Stimulated activated CD4-positive, alpha-beta T cell treated with anti-CD3 and anti-CD28 coated beads, Interleukin-1b, Interleukin-23, amount 100 ng/mL, for 1 hour (primary cell): ENCODE measurements at places on chromosomes 2 and 18.

DNA sequence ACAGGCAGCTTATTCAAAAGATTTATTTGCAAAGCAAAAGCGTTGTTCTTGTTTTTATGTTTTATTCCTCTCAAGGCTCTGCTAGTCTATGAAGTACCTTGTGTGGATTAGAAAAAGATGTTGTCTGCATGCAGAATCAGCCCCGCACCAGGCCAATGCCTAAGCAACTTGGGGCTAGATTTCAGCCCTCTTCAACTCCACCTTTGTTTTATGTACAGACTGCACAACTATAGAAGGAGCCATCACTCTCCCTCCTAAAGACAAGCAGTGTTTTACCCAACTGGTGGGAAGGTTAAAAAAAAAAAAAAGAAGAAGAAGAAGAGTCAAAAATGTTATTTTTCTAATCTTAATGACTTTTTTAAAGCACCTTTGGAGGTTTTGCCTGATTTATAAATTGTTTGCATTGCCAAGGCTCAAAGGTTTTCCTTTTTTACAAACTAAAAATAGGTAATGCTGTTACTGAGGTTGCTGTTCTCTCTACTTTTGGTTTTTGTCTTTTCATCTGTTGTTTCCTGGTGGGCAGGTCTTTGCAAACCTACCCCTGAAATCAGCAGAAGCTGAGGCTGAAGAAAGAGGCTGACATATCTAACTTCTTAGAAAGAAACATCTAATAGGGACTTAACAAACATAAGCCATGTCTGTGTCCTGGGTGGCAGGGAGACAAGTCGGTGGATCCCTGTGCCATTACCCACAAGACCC, 164.0 kb downstream of the SLC39A10 start:
- DNase-seq, result no peak

- no peak for DNase-seq
Measured at GRCh38 chr2:120522151-120522751, 176.3 kb downstream of the INHBB start.

GRCh38 chr18:55764386-55764785, 176.4 kb upstream of the TCF4 start:
- DNase-seq, result no peak

DNA sequence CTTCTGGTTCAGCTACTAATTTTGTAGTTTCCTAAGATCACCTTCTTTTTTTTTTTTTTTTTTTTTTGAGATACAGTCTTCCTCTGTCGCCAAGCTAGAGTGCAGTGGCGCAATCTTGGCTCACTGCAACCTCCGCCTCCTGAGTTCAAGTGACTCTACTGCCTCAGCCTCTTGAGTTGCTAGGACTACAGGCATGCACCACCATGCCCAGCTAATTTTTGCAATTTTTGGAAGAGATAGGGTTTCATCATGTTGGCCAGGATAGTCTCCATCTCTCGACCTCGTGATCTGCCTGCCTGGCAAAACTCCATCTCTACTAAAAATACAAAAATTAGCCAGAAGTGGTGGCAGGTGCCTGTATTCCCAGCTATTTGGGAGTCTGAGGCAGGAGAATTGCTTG, 301.5 kb upstream of the TFPI start:
- DNase-seq, result no peak

DNA sequence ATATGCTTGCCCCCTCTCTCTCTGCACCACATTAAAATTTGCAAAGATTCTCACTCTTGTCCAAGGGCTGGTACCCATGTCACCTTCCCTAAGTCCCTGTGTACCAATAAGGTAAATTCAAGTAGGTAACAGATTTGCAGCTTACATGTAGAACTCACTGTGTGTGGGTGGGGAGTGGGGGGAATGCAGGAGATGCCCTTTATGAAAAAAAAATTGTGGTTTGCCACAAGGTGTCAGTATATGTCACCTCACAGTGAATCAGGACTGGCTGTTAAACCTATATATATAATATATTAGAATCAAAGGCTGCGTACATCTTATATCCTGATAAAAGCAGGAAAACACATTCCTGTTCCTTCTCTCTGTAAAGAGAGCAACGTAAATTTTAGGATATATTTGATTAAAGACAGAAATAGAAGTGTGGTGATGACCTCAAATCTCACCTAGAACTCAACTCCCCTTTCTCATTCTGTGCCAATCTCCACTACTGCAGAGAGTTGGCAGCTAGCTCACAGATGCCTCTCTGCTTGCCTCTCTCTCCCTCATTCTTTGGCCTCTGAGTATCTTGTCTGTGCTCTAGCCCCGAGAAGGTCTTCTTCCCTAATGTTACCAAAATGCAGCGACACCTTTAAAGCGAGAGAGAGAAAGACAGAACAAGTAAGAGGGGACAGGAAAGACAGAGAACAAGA, 536 bp downstream of the XDH start:
- no peak for DNase-seq

DNA sequence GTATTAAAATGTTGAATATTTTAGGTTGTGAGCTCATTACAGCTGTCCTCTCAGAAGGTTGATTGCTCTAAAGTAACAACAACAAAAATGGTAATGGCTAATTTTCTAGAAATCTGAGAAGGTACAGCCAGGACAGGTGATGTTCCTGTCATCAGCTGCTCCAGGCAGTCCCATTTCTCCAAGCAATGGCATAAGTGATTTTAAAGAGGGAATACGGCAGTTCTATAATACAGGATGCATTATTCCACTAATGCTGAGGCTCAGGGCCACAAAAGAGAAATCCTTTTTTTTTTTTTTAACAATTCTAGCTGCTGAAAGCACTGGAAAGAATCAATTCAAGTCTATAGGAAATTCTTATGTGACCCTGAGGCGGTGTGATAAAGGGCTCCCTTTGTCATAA, 199.9 kb downstream of the PMAIP1 start:
- DNase-seq, result no peak

- DNase-seq, result no peak
Measured at GRCh38 chr2:102112692-102113665, 29.6 kb upstream of the IL1R1 start.

DNA sequence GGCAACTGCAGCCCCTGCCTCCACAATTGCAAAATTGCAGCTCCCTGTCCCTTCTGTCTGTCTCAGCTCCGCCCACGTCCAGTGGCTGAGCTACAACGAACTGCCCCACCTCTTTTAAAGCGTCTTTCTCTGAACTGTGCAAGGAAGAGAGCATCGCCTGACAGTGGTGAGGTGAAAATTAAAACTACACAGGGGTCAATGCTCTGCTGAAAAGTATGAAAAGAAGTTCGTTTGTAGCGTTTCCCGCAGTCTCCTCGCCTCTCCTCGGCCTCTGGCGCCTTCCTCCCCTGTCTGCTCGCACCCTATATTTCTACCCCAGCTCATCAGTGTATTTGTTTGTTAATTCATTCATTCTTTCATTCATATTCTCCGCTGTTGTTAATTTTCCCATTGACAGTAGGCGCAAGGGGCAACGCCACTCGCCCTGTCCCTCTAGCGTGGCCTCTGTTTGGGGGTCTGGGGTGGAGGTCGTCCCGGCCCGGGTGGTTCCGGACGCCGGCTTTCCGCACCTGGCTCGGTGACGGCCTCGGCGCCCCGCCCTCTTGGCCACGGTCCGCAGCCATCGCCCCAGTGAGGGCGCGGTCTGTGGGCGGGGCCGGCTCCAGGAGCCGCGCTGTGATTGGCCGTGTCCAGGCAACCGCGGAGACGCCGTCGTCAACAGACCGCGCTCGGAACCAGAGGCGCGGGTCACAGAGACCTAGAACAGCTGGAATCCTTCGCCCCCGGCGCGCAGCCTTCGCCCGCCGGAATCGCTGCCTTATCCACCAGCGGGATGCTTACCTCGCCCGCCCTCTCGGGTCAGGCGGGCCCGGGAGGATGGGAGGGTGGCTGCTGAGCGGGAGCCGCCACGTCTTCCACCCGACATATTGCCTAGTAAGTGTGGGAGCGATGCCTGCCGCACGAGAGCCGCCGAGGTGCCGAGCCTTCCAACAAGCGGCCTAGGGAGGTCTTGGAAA, at the start of gene VWA3B:
VWA3B (plus strand) TSS at position 677 of the 956 bp plus-strand sequence. CDS start 5,926 bp downstream, outside the sequence.
- DNase-seq, result peak; percentile 11

DNA sequence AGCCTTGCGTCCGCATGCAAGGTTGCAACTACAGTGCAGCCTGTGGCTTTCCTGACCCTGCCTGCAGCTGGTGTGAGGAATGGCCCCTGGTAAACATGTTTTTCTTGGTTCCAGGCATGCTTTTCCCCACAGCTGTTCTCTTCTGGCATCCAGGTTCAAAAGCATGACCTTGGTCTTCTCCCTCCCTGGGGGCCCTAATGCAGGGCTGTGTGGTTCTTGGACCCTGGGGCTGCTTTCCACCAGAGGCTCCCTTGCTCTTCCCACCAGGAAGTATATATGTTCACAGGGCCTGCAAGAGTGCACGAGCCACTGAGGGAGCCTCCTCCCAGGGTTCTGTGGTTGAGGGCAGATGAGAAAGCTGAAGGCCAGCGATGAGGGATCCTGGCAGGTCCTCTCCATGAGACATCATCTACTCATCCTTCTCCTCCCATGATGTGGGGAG, 125.9 kb downstream of the BCL2L11 start:
- no peak for DNase-seq

DNA sequence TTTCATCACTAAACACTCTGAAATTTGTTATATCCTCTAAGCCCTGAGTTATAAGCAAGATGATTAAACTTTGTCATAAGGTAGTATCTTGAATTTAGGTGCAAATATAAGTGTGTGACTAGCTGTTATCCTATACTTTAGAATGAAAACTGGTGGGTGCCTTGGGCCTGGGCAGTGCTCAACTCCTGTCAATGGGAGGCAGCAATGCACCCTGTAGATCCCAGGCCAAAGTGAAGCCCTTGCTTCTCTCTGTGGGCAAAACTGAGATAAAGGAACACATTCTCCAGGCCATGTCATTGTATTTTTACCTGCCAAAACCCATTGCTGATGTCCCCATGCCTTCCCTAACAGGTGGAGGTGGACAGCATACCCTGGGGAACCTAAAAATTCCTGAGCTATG, 525.2 kb downstream of the TNS1 start:
- DNase-seq, result no peak

GRCh38 chr2:45813003-45813941, 161.8 kb downstream of the PRKCE start:
- DNase-seq, result no peak

GRCh38 chr2:52269696-52270485, 1238.0 kb upstream of the NRXN1 start:
- no peak for DNase-seq

DNA sequence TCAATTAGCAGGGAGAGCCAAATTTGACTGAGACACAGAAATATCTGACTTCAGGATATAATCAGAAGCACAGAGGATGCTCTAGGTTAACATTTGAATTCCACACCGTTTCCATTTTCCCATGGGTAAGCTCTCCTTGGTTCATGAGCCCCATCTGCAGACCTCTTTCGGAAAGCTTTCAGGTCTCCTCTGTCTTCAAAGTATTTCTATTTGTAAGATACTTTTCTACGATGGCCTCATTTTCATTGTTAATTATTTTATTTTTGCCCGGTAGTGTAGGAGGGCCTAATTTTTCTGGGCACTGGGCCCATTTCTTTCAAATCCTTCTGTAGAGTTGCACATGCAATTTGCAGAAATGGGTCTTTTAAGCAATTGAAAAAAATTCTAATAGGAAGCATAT, 53.8 kb downstream of the LRPPRC start:
- no peak for DNase-seq
